T follicular helper cell (primary cell): ENCODE measurements at places on chromosomes 1 and 21.

DNA sequence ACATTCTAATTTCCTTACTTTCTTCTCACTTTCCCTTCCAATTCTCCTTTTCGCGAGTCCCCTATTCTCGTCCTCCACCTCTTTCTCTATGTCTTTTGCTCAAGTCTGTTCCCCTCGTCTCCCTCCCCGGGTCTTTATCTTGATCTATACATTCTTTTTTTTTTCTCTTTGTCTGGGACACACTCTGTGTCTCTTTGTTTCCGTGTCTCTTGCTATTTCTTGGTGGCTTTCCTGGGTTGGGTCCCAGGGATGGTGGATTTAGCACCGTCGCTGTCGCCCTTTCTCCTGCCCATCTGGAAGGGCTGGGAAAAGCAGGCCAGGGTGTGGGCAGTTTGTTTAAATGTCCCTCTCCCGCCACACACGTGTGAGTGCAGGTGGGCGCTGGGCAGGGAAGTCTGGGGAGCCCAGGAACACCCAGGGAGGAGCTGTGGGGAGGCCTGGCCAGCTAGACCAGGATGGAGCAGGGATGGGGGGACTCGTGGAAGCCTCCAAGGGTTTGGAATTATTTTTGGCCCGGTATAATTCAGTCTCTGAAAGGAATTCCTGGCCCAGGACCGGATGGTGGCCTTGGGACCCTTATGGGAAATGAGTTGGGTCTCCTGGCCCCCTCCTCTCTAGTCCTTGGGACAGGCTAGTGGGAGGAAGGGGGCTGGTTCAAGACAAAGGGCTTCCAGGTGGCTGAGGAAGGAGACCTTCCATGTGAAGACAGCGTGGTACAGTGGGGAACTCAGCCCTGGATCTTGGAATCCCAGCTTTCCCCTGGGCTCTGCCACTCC, 9.5 kb upstream of the ID3 start:
- DNase-seq = no peak

DNA sequence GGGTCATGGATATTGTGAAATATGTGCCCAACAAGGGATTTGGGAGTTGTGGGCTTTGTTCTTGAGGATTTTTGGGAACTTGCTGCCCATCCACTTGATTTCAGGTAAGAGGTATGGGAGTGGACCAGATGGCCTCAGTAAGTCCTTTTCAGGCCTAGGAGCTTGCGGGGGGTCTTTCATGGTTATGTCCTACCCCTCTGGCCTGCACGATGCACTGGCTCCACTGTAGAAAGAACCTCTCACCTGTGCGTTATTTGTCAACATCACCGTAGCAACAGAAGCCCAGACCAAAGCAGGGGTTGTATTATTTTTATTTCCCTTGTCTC, 8.6 kb downstream of the RIIAD1 start:
- no peak for DNase-seq

DNA sequence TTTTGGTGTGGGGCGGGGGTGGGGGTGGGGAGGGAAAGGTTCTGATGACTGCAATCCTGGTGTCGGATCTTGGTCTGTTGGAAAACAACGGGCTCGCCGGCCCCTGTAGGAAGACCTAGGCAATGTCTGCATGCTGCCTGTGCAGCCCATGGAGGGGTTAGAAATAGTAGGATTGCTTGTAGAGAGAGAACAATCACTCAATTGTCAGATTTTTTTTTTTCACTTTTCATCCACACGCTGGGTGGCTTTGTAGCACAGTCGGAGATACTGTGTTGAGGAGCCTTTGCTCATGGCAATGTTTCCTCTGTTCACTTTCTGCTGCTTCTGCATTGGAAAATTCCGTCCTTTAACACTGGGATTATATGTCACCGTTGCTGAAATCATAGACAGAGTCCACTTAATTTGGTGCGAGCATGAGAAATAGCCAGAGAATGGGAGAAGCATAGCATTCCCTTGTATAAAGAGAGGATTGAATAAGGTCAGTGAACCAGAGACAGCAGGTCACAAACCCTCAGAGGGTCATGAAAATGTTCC, 107.5 kb downstream of the MRPS6 start:
- no peak for DNase-seq

- DNase-seq = no peak
These were observed at the start of gene BARHL2 for GRCh38 chr1:90716552-90717355. BARHL2 (minus strand) TSS chr1:90717302; CDS start chr1:90717195, 107 bp downstream.

DNA sequence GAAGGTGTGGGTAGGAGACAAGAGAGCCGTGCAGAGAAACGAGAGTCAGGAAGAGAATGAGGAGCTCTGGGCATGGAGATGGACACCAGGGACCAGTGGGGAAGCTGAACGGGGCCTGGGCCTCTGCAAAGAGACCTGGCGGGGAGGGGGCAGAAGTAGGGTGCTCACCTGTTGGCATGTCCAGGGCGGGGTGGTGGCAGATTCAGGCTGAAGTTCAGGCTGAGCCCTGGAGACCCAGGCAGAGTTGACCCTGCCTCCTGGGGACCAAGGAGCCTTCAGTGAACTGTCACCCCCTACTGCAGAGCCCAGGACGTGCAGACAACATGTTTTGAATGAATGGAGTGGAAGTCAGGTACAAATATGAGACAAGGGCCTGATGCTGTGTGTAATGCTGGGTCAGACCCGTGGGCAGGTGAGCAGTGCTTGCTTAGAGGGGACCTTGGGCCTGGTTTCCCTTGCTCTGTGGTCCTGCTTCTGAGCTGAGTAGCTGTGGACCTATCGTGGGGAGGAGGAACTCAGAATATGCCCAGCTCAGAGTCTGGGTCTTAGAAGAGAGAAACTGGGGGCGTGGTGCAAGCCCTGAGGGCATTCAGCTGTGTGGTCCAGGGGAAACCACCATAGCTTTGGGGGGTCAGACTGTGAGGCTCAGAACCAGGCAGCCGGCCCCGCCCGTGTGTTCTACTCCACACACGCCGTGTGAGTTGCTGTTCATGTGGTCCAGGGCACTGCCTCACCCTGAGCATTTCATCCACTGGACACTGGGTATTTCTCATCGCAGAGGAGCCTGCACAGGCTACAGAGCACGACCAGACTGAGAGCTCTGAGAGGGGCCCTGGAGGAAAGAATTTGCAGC, 21.3 kb upstream of the UMODL1 start:
- no peak for DNase-seq

DNA sequence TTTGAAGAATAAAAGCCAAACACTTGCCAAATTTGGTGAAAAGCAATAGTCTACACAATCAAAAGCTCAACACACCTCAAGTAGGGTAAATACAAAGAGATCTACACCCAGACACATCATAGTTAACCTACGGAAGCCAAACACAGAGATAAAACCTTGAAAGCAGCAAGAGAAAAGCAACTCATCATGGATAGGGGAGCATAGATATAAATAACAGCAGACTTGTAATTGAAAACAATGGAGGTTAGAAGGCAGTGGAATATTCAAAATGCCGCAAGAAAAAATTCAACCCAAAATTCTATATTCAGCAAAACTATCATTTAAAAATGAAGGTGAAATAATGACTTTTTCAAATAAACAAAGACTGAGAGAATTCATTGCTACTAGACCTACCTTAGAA, 105.1 kb downstream of the ITSN1 start:
- DNase-seq = no peak

- no peak for DNase-seq
These were observed 53.6 kb downstream of the PEX14 start for GRCh38 chr1:10528066-10529014.

- no peak for DNase-seq
These were observed 19.2 kb downstream of the SLC19A2 start for GRCh38 chr1:169466259-169467230.

DNA sequence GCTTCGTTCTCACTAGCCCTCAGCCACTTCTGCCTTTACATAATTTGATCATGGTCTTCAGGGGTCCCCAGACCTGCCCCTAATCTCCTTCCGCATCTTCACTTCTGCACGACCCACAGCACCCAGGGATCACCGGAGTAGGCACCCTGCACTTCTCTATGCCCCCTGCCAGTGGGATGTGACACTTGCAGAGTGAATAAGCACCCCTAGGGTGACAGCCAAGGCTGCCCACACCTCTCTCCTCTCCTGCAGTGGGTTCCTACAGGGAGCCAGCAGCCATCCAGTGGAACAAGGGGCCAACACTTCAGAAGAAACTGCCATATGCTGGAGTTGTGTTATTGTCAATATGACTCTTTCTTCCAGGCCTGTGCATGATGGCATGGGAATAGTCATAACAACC, 58.0 kb upstream of the CTPS1 start:
- no peak for DNase-seq

DNA sequence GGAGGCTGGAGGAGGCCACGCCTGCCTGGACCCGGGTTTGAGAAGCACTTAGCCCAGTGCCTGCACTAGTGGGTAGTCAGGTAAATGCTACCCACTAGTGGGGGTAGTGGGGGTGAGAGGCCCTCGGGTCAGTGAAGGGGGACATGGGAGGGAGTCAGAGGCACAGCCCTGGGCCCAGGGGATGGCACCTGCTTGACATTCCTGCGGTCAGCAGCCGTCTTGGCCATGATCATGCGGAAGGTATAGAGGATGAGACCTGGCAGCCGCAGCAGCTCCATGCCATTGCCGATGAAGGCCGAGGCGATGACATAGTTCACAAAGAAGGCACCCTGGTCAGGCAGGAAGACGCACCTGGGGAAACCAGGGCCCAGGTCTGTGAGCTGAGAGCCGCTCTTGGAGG, 28.7 kb downstream of the TMEM63A start:
- no peak for DNase-seq

GRCh38 chr1:201365251-201365650, 12.2 kb downstream of the TNNT2 start:
- DNase-seq = no peak

DNA sequence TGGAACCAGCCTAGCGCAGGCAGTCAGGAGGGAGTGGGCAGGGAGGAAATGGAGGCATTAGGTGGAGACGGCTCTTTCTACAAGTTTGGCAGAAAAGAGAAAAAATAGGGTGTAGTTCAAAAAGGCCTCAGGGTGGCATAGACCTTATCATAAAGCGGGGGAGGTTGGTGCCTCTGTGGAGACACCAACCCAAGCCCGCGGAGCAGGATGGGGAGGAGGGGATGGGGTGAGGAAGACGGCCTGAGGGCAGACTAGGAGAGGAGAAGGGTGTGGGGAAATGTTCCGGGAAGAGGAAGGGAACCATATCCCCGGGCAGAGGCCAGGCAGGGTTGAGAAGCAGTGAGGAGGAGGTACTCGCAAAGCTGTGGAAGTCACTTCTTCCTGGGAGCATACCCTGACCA, 17.4 kb upstream of the SHE start:
- DNase-seq = no peak

DNA sequence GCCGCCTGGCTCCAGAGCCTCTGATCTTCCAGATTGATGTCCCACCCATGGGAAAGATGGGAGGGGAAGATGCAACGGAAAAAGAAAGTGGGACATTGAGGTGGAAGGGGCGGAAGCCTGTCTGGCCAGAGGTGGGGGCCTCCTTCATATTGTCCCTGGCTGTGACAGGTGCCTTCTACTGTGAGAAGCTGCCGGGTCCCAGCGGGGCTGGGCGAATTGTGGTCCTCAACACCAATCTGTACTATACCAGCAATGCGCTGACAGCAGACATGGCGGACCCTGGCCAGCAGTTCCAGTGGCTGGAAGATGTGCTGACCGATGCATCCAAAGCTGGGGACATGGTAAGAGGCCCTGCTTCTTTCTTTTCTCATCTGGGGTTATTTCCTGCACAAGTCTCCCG, 5.6 kb upstream of the XKR8 start:
- no peak for DNase-seq

GRCh38 chr1:98121646-98122045, 200.8 kb upstream of the DPYD start:
- DNase-seq = no peak

DNA sequence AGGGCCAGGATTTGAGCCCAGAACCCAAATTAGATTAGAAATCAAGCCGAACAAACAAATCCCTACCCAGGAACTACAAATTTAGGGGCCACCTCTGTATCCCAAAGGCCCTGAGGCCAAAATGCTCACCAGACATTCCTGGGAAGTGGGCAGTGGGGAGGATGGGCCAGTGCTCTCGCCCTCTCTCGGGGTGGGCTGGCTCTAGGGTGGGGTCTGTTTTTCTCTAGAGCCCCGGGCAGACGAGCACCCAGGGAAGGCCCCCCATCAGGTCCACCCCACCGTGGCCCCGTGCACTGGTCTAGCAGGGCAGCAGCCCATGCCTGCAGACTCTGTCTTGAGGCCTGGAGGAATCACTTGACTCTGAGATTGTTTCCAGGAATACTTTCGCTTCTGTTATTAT, 252.0 kb downstream of the RRAGC start:
- no peak for DNase-seq

- no peak for DNase-seq
These were observed 108.6 kb downstream of the GPATCH2 start for GRCh38 chr1:217522277-217522676.

DNA sequence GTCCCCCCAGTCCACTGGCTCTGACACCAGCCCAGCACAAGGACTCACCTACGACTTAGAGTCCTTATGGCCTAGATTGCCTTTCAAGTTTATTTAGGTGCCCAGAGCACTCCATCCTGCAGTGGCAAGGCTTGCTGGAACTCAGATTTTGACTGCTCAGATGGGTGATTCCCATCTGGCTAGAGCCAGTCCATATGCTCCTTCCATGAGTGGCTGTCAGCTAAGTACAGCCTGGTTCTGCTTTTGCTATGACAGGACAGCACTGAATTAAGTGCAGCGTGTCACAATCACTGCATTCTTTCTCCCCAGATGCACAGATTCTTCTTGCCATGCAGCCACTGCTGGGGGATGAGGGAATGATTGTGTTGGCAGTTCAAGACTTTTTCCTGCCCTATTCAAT, 43.8 kb downstream of the GPR52 start:
- no peak for DNase-seq

DNA sequence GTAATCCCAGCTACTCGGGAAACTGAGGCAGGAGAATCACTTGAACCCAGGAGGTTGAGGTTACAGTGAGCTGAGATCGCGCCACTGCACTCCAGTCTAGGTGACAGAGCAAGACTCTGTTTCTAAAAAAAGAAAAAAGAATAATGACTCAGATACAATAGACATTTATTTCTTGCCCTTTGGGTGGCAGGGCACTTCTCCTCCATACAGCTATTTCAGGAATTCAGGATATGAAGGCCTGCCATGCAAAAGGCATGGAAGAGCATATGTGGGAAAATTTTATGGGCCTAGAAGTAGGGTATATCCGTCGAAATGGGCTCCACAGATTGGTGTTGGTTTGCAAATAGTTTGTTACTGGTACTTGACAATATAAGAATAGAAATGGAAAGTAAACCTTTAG, 20.2 kb upstream of the POGZ start:
- DNase-seq = no peak

- peak; percentile 18 for DNase-seq
These were observed 24.4 kb downstream of the RRAGC start for GRCh38 chr1:38834937-38835827.

DNA sequence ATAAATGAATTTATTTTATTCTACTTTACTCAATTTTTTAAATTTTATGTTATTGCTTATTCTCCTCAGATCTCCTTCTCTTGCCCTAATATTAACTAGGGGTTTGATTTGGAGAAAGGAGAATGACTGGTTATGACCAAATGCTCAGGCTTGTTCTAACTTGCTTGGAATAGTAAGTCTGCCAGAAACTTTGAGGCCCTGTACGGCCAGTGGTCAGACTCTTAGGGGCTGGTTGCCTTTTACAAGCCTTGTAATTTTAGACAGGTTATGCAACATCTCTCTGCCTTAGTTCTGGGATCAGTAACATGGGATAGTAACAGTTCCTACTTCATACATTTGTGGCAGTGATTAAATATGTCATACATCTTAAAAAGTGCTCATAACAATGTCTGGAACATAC, 279.5 kb downstream of the DUSP10 start:
- DNase-seq = no peak

GRCh38 chr21:38965241-38965640, 159.5 kb downstream of the ETS2 start:
- no peak for DNase-seq
